Stimulated activated CD8-positive, alpha-beta memory T cell treated with anti-CD3 and anti-CD28 coated beads, Interleukin-7, amount 100 ng/mL, for 24 hours (primary cell): ENCODE measurements at places on chromosomes 16 and 17.

GRCh38 chr16:54216688-54217087, 69.9 kb downstream of the IRX3 start:
- DNase-seq: no peak

GRCh38 chr16:60510208-60510607, 1526.0 kb downstream of the CDH8 start:
- no peak for DNase-seq

DNA sequence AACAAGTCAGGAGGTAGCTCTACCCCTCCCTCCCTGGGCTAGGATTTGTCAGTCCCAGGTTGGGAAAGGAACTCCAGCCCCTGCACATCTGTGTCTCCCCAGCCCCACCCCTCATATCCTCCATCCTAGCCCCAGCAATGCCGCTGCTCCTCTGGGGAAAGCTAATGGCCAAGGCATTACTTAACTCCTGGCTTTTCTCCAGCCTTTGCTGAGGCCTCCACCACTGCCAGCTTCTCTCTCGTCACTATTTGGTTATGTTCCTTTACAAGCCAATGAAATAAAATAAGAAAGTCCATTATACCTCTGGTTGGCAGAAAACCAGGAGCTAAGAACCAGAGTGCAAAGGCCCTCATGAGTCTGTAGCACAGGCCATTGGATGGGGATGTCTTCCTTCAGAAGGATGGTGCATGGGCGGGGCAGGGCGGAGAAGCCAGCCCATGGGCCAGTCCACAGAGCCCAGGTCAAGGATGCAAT, 171.0 kb downstream of the CCDC182 start:
- no peak for DNase-seq

- no peak for DNase-seq
Observed at GRCh38 chr17:57627591-57627990, 117.5 kb downstream of the CCDC182 start.

DNA sequence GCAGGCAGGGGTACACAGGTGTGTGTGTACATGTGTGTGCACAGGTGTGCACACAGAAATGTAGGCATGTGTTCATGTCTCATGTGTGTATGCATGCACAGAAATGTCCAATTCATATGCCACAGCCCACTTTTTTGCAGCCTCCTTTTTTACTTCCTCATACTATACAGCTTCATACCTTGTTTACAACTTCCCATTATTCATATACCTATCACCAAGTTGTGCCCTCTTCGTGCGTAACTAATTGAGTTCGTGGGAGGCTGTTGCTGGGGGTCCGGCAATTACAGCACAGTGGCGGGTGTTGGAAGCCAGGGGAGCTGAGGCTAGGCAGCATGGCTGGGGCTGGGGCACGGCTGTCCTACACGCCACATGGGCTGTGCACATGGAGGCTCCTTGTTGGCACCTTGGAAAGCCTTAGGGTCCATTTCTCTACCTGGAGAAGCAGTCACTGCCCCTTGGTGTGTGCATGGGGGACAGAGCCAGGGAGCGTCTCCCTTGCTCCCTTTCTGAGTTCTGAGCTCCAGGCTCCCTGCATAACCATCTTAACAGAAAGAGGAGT, 266.7 kb downstream of the ENGASE start:
- DNase-seq: no peak
